SK-N-SH treated with all-trans-retinoic acid at 6 μM for 48 hours (cell line): ENCODE measurements at places on chromosomes 2 and 18.

GRCh38 chr18:38322206-38322605 is 756.6 kb upstream of the CELF4 start:
- no peak for ATAC-seq

DNA sequence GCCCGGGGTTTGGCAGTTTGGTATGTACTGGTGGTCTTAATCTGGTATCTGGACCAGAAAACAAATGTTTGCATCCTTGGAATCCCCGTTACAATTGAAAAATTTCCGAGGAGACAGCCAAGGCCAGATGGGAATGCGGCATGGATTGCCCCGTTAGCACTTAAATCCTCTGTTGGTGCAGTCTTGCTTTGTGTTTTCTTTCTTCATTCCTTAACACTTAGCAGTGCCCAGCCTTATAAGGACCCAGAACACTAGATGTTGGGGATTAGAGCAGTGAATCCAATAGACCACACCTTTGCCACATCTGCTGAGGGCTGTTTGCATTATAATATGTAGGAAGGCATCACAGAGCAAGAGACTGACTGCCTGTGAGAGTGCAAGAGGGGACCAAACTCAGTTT is 12.8 kb upstream of the ZNF532 start:
- ATAC-seq: no peak

GRCh38 chr2:162072181-162072702 is 1.8 kb downstream of the DPP4 start:
- peak; percentile 73 for ATAC-seq

DNA sequence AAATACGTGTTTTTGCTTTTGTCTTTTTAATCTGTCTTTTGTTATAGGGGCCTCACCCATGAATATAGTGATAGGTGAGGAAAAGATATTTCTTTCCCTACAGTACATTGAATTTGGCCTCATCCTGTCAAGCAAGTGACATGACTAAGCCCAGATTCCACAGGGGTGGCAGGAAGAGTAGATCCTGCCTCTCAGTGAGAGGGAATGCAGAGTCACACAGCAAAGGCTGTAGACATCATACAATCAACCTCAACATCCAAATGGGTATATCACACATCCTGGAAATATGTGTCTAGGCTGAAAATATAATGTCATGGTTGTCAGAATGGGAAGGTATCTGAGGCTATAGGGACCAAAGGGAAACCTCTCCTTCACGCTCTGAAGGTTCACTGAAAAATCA is 269.6 kb downstream of the CDH20 start:
- ATAC-seq: no peak

- no peak for ATAC-seq
Measured at GRCh38 chr2:2886922-2887321, 490.7 kb downstream of the EIPR1 start.

- no peak for ATAC-seq
Measured at GRCh38 chr18:79775441-79776221, 22.1 kb upstream of the KCNG2 start.

GRCh38 chr2:232419245-232420072 is 12.8 kb downstream of the ALPG start:
- no peak; the same call in 2 of the 3 replicates for ATAC-seq

GRCh38 chr18:23386317-23386716 is 66.8 kb upstream of the RIOK3 start:
- ATAC-seq: no peak

GRCh38 chr2:229669841-229670240 is 44.5 kb downstream of the DNER start:
- ATAC-seq: no peak

DNA sequence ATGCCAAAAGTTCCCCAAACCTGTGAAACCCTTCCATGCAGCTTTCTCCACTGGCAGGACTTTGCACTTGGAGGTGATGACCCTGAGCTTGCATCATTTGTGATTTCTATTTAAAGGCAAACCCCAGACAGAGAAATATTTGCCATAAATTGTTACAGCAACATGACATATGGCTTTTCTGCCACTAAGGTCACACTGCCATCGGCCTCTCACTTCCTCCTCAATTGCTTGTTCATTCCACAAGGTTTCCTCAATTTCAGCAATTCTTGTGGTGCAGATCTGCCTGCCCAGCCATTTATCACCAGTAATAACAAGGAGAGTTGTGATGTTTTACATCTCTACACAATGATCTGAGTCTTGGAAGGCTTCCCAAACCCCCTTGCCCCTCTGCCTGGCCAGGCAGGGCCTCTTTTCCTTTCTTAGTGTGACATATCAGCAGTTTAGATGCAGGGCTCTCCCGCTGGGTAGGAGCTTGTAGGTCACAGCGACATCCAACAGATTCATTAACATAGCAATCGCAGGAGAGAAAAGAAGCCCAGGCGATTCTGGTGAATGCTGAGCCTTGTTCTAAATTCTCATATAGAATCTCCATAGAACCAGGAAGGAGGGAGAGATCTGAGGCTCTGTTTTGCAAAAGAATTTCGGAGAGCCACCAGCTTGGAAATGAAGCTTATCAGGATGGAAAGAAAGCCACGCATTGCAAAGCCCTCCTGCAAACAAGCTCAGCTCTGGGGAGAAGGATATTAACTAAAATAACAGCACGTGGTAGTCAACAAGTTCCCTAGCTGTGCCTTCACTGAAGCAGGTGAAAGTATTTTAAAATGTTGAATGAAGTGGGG is 46.7 kb upstream of the ITGA6 start:
- no peak for ATAC-seq

- ATAC-seq: no peak
Measured at GRCh38 chr2:61448229-61448628, 22.7 kb downstream of the USP34 start.

DNA sequence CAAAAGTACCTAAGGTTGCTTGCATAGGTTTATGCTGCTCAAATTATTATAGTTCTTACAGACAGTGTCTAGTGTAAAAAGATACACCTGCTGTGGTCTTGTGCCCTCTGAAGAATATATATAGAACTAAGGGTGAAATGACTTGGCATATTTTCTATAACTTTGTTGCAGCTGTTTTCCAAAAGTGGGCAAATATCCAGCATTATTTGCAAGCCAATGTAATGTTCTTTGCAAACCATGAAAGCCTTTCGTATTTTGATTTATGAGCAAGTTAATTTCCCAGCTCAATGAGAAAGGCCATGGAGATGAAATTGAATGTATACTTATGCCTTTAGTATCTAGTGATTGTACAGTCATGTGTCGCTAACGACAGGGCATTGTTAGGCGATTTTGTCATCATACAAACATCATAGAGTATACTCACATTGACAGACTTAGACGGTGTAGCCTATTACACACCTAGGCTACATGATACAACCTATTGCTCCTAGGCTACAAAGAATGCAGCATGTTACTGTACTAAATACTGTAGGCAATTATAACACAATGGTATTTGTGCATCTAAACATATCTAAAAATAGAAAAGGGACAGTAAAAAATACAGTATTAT is 116.3 kb downstream of the PLCL1 start:
- no peak for ATAC-seq

DNA sequence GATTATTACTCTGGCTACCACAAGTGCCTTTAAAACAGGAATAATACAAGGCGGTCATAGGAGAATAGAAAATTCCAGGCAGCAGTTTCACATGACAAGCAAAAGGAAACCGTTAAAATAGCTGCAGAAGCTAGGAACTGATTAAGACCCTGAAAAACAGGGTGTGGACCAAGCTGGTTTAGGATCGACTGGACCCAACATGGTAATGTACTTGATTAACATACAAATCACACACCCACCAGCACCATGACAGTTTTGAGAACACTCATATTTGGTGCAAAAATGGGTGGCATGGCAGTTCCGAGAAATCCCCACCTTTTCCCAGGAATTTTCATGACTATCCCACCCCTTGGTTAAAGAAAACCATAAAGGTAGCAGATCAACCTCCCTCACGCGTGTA is 51.9 kb upstream of the TMEM163 start:
- no peak for ATAC-seq

- no peak for ATAC-seq
Measured at GRCh38 chr2:108998911-108999310, 9.9 kb upstream of the EDAR start.

- peak; percentile 16 for ATAC-seq
Measured at GRCh38 chr2:199457147-199458008, at the start of gene SATB2. Gene SATB2 (minus strand): TSS chr2:199457939. CDS start chr2:199456037, 1,902 bp downstream.

DNA sequence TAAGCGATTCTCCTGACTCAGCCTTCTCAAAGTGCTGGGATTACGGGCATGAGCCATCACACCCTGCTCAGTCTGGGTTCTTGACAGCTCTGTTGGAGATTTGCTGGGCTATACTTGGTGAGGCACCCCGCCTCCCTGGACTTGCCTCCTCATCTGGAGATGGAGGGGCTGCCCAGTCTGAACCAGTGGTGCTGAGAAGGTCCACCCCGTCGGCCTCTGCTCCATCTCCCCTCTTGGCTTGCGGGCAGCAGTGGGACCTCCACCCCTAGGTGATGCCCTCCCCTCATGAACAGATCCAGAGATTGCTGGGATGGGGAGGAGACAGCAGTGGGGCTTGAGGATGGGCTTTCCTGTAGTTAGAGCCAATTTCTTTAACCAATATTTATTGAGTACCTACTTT is 120.9 kb downstream of the CLIP4 start:
- ATAC-seq: no peak

DNA sequence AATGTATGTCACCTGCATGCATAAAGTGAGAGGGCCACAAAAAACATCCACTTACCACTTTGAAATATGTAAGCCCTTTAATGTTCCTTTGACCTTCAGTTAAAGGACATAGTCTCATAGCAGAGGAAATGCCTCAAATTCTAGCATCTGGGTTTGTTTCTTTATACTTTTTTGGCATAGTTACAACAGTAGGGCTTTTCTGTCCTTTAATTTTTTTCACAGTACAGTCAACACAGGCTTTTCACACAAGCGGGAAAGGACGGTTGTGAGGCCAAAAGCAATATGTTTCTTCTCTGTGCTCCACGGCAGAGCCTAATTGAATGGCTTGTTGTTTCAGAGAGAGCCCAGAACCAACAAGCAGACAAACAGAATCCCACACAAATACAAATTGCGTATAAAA is 57.6 kb downstream of the CRIM1 start:
- no peak; the same call in 2 of the 3 replicates for ATAC-seq

DNA sequence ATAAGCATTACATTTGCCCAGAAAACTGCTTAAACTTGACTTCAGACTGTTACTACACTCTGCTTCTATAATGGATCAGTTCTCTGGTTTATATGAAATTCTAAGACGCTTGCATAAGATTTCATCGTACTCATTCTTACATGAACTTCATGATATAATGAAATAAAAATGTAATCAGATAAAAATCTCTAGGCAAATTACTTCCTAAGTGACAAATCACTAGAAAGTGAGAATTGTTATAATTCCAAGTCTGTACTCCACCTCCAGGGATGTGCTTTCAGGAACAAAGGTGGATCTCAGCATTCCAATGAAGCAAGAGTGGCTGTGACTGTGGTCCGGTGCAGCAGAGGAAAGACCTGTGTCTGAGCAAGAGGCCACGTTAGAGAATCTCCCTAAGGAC is 226.2 kb downstream of the PIEZO2 start:
- ATAC-seq: no peak

GRCh38 chr2:226673314-226673723 is 126.3 kb downstream of the IRS1 start:
- peak; percentile 87 for ATAC-seq

GRCh38 chr18:22322243-22322691 is 95.4 kb downstream of the CTAGE1 start:
- ATAC-seq: no peak

GRCh38 chr18:45370255-45371010 is 244.8 kb upstream of the SLC14A2 start:
- ATAC-seq: peak; percentile 72

GRCh38 chr2:95551055-95551568 is 40.7 kb upstream of the TRIM43 start:
- no peak for ATAC-seq

DNA sequence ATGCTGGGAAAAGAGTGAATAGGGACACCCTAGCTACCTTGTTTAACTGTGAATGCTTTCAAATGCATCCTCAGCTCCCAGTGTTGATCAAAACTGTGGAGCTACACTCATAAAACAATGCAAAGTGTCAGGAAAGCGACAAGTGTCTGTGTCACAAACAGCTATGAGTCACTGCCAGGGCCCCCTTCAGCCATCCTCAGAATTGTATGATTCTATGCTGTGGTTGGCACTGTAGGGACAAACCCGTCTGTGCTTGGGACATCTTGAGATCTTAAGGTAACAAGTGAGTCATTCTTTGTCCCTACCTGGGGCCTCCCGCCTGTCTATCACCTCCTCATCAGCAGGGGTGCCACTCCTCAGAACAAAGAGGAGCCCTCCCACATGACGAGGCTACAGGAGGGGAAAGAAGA is 42.4 kb downstream of the KLF7 start:
- ATAC-seq: no peak

GRCh38 chr2:45834372-45834771 is 182.9 kb downstream of the PRKCE start:
- no peak for ATAC-seq

DNA sequence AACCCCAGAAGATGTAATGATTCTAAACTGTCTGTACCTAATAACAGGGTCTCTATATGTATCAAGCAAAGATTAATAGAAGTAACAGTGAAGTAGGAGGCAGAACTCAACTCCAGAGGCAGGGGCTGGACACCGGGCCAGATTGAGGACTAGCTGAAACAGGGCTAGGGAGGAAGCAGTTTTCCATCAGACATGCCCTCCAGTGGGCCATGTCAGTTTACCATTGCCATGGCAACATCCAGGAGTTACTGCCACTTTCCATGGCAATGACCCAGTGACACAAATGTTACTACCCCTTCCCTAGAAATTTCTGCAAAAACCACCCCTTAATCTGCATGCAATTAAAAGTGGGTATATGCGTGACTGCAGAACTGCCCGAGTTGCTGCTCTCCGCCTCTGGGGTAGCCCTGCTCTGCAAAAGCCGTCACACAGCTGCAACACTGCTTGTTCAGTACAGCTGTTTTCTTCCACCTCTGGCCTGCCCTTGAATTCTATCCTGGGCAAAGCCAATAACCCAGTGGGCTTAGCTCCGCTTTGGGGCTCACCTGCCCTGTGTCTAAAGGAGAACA is 58.7 kb downstream of the TMEM18 start:
- no peak for ATAC-seq

DNA sequence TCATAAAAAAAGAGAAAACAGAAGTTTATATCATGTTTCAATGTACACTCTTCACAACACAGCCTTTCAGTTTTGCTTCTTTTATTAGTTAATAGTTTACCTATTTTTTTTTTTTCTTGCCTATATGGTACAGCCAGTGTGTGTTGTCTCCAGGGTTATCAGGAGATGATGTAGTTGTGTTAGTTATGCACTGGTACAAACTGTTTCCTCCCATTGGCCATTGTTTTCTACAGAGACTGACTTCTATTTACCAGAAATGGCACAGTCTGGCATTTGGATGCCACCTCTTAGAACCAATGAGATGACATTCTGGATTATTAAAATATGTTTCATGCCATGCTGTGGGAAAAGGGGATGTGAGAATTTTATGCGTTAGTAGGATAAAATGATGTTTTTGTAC is 339.4 kb downstream of the PLCL1 start:
- ATAC-seq: no peak

- no peak for ATAC-seq
Measured at GRCh38 chr2:184683911-184684310, 85.6 kb downstream of the ZNF804A start.

- no peak for ATAC-seq
Measured at GRCh38 chr2:42474765-42475454, 18.9 kb downstream of the KCNG3 start.
